HS-27A (cell line): ENCODE measurements at places on chromosomes 2 and 18.

- DNase-seq = no peak
These were observed 180.8 kb downstream of the WDR7 start for GRCh38 chr18:56831988-56832387.

GRCh38 chr2:176479961-176480360, 210.7 kb downstream of the MTX2 start:
- no peak for DNase-seq

GRCh38 chr18:32668956-32669355, 103.9 kb downstream of the KLHL14 start:
- DNase-seq = no peak

DNA sequence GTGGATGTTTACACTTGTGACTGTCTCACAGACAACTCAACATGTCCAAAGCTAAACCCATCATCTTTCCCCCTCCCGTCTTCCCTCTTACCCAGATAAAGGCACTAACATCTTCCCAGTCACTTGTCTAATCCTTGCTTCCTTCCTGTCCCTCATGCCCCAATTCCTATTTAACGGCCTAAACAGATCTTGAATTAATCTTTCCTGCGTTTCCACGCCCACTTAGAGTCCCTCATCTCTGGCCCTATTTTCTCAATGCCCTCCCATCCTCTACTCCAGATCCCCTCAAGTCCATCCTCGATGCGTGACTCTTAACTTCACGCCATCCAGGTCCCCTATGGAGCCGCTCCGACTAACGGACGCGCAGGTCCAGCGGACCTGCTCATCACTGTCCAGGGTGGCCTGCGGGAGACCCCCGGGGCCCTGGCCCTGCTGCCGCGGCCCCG, 682 bp upstream of the SCLY start:
- no peak for DNase-seq

- peak; percentile 29 for DNase-seq
These were observed 207.3 kb downstream of the TRIB2 start for GRCh38 chr2:12923907-12924610.

DNA sequence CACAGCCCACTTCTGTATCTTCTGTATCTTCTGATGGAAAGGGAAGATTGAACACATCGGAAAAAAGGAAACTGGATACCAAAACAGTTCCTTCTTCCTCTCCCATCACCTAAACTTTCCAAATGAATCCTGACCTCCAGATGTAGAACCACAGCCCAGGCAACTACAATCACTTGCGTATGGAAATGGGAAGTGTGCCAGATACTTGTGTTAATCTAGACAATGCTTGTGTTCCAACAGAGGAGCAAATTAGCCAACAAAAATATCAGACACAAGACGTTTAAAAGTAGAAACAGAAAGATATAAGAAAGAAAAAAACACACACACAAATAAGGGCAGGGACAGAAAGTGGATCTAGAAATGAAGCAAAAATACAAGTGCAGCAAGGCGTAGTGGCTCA, 31.4 kb upstream of the DUSP2 start:
- no peak for DNase-seq

DNA sequence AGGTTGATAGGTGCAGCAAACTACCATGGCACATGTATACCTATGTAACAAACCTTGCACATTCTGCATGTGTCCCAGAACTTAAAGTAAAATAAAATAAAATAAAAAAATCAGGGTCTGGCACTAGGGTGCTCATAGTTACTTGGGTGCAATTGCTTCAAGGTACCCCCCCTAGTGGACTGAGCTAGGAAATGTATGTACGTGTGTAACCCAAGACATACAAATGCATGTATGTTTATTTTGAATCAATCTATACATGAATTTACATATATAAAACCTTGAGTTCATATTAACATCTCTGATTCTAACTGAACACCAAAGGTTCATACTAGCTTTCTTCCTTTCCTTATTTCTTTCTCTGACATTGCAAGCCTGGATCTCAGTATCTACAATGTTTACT, 51.5 kb downstream of the USP37 start:
- DNase-seq = no peak

GRCh38 chr2:196242131-196242620, 70.8 kb upstream of the STK17B start:
- DNase-seq = no peak

- no peak for DNase-seq
These were observed 307.2 kb upstream of the MMADHC start for GRCh38 chr2:149894760-149895159.

GRCh38 chr18:26206488-26206887, 19.8 kb upstream of the TAF4B start:
- no peak for DNase-seq

- DNase-seq = no peak
These were observed 95.7 kb downstream of the TTC32 start for GRCh38 chr2:19806131-19806530.

- DNase-seq = no peak
These were observed 21.0 kb downstream of the HJURP start for GRCh38 chr2:233833345-233833744.

DNA sequence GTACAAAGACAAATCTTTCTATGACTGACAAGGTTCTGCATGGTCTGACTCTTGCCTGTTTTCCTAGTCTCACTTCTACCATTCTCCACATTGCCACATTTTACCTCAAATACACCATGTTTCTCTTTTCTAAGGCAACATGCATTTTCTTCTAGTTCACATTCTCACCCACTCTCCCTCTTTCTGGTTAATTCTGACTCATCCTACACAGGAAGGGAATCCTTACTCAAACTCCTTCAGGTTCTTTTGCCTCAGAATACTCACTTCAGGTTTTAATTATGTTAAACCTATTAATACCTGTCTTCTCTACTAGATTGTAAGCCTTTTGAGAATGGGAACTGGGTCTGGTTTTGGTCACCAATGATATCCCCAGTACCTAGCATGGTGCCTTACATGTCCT, 47.2 kb downstream of the MAP2 start:
- DNase-seq = no peak

- DNase-seq = no peak
These were observed 52.3 kb downstream of the RAB27B start for GRCh38 chr18:54880395-54881105.
